Stimulated activated CD8-positive, alpha-beta memory T cell treated with anti-CD3 and anti-CD28 coated beads, Interleukin-7, amount 100 ng/mL, for 48 hours (primary cell): ENCODE measurements at places on chromosomes 1 and 21.
A peak's percentile ranks its signal among the peaks of the same experiment; 100 is the strongest.

DNA sequence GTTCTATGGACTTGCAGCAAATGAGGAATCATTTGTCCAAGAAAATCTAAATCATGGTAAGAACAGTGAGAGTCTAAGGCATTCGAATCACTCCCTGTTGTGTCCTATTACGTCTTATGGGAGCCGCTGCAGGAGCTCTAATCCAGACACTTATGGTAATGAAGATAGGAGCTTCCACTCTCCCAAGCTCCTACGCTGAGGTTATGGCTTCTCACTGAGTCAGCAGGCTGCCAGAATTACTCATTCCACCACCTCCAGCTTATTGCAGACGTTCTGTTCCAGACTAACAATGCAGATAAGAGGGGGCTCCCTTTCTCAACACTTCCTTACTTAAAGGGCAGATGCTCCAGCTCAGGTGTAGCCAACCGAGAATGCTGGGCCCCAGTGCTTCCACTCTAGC, 212.6 kb downstream of the GREM2 start:
- DNase-seq = no peak

DNA sequence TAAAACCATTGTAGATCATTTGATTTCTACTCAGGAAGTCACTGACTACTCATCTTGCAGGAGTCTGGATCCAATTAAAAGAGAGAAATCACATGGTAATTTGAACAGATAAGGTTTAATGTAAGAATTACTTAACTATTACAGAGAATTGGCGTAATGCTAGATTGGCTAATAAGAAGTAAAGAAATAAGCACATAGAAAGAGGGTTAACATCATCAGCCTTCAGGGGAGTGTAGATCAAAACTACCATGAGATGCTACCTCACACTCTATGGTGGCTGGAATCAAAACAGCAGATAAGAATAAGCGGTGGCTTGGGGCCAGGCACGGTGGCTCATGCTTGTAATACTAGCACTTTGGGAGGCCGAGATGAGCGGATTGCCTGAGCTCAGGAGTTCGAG, 11.7 kb downstream of the ST3GAL3 start:
- DNase-seq = no peak

GRCh38 chr21:31286621-31287020, 57.4 kb downstream of the TIAM1 start:
- DNase-seq = no peak

DNA sequence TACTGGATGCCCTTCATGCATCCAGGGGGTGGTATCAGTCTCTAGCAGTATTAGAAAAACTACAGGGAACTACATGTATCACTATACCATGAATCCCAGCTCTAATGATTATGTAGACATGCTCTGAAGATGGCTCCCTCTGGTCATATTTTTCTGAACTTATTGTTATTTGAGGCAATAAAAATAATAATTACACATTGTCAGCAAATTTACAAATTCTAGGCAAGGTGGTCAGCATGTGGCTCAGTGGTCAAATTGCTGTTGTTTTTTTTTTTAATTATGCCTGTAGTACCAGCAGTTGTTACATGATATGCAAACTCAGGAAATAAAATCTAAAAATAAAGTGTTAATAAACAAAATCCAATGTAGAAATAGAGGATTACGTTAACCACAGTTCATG, 22.5 kb downstream of the ASTN1 start:
- DNase-seq = no peak

DNA sequence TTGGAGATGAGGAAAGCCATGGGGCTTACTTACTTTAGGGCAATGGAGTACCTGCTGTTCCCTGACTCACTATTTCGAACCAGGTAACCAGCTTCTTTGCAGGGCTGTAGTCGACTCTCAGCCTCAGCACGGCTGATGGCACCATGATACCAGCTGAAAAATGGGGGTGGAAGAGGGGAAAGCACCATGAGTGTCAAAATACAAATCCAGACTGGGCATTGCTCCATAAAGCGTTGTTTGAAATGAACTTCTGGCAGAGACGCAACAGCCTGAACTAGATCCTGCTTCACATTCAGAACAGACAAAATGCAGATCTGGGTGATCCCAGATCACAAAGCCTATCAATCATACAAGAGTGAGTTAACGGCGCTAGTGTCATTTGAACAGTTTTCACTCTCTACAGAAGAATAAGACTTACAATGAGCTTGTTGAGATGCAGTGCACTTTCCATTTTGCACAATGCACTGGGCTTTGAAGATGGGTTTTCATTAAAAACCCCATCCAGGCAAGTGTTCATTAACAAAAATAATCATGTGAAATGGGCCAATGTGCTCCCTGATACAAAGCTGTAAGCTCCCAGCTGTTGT, 16.0 kb upstream of the TDRD10 start:
- DNase-seq = no peak

DNA sequence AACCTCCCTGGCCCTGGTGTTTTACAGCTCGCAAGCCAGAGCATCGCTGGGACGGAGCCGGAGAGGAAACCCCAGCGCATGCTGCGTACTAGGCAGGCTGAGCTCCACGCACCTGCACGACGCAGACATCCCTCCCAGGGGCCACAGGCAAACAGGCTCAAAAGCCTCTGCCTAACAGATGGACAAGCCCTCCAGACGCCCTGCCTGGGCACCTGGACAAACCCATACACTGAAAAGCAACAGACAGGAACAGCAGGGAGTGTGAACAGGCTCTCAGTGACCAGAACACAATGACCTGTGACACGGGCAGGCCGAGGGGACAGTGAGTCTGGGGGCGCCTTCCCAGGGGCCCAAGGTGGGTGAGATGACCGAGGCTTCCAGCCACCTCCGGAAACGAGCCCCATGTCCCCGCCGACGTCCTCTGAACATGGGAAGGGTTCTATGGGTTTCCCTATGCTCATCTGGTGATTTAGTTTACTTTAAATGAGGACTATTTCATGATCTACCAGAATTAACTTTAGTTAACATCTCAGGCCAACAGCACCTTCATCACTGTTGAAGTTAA, 40.3 kb downstream of the NPHP4 start:
- DNase-seq = no peak

- DNase-seq = no peak
Observed at GRCh38 chr1:43059640-43060574, 101.2 kb upstream of the SLC2A1 start.

GRCh38 chr1:35832276-35832905, 24.6 kb downstream of the AGO4 start:
- no peak for DNase-seq

GRCh38 chr1:108830119-108831008, 26.5 kb downstream of the AKNAD1 start:
- no peak for DNase-seq

- peak; percentile 58 for DNase-seq
Observed at GRCh38 chr1:150561254-150561973, 12.2 kb downstream of the ADAMTSL4 start.

GRCh38 chr1:246447501-246447900, 59.6 kb downstream of the SMYD3 start:
- no peak for DNase-seq

DNA sequence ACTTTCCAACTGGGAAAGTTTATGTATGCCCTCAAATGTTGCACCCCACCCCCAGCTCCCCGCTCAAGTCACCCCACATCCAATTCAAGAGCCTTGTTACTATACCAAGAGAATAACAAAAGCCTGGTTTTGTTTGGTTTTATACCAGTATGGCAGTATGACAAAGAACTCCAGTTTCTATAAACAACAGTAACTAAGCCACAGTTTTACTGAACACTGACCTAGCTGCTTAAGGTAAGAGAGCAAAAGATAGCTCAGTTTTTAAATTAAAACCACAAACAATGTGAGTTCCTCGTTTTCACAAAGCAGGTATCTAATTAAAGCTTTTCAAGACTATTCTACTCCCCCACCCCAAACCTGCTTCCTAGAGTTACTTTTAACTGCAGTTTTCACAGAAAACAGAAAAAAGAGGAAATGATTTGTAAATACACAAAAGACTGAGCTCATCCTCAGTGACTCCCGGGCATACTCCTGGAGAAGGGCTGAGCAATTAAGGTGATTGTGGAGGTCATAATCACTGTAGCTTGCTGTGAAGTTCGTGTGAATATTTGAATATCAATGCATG, 59.3 kb upstream of the LHX8 start:
- no peak for DNase-seq

- no peak for DNase-seq
Observed at GRCh38 chr1:1245817-1246576, 525 bp downstream of the C1QTNF12 start.

- no peak for DNase-seq
Observed at GRCh38 chr1:25343872-25344271, 5.7 kb downstream of the TMEM50A start.

DNA sequence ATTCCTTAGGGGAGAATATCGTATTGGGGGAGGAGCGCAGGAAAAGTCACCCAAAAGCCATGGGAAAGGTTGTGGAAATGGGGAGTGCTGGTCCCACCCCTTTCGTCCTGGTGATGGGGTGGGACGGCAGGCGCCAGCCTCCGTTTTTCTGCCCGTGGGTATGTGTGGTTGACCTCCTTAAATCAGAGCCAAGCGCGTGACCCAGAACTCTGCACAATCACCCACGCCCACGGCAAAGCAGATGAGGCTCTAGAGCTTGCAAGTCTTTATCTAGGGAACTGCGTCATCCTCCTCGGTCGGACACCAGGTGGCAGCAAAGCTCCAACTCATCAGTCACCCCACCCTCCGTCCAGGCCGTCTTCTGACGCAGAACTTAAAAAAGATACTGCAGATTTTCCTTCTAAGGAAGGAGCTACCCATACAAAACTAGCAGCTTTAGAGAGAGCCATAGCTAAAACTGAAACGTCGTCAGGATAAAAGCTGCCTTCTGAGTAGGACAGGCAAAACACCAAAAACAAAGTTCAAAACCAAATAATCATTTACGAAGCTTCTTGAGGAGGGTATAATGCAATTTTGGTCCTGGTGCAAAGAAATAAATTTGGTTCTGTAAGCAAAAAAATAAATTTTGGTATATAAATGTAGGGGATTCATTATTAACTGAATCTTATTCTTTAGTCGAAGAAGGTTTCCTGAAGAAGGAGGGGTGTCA, 62.0 kb downstream of the TBX19 start:
- DNase-seq = peak; percentile 66

DNA sequence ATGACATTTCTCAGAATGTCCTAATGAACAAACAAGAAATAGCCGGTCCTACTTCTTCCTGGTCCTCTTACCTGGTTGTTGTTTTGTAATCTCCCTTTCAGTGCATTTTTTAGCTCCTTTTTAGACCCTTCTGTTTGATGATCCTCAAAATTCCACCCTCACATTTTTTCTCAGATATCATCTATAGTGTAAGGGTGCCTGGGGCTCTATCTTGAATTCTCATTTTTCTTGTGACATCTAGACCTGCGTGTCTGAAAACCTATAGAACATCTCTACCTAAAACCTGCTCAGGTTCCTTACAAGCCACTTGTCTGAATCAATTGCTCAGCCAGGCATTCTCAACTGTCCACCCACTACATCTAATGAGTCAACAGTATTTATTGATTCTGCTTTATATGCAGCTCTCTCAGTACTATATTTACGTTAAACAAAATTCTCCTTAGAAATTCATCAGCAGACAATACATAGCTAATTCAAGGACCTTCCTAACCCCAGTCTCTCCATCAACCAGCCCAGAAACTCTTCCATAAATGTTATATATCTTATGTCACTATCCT, 36.5 kb upstream of the USH2A start:
- DNase-seq = no peak

- no peak for DNase-seq
Observed at GRCh38 chr1:193264313-193265065, 78.1 kb upstream of the B3GALT2 start.

DNA sequence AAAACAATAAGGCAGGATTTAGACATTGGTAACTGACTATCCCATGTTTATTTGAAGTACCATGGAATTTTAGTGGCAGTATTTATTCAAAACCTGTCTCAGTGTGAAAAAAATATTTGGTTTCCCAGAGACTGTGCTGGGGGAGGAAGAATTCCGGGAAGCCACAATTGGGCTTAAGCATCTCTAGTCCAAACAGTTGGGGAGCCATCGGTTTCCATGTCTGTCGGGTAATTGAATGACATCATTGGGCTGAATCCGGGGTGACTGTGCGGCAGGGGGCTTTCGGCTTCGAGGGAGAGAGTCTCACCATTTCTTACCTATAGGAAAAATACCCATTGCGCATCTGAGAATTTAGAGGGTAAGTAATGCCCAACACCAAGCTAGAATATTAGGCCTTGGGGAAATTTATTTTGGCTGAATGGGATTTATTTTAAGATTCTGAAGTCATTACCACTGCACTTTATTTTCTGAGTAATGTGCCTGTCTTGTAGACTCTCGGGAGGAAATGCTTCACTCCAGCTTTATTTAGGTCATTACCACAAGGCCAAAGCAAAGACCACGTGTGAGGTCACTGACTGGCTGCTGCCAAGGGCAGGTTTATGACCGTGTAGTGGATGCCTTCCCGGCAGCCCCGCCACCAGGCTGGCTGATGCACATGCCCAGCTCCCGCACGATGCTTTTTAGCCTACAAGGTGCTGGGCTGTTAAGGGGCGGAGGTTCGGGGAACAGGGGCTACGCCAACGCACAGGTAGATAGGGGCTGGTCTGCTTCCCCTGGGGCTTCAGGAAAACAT, 23.1 kb upstream of the UMODL1 start:
- DNase-seq = no peak

- DNase-seq = no peak
Observed at GRCh38 chr21:21921410-21922232, 923.4 kb downstream of the NCAM2 start.

GRCh38 chr1:114467491-114467890, 43.5 kb downstream of the TRIM33 start:
- no peak for DNase-seq

- DNase-seq = no peak
Observed at GRCh38 chr1:24283326-24284155, 35.6 kb upstream of the GRHL3 start.

- DNase-seq = no peak
Observed at GRCh38 chr1:206714331-206715058, 29.8 kb downstream of the MAPKAPK2 start.

- no peak for DNase-seq
Observed at GRCh38 chr1:237913345-237913744, 22.6 kb upstream of the ZP4 start.

DNA sequence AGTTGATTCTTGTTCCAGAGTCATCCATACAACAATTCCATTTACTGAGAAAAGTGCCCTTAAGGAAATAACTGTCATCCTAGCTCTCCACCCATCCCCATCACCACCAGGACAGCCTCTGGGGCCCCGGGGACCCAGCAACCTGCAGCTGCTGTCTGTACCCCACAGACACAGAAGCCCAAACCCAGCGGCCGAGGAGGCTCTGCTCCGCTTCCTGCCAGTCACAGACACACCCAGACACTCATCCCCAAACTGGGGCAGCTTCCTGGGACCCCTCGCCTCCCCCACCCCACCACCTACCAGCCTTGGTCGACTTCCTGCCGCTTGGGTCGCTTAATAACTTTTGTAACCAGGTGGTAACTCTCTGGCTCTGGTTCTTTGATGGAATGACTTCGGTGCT, 121.6 kb upstream of the SLC25A33 start:
- no peak for DNase-seq

DNA sequence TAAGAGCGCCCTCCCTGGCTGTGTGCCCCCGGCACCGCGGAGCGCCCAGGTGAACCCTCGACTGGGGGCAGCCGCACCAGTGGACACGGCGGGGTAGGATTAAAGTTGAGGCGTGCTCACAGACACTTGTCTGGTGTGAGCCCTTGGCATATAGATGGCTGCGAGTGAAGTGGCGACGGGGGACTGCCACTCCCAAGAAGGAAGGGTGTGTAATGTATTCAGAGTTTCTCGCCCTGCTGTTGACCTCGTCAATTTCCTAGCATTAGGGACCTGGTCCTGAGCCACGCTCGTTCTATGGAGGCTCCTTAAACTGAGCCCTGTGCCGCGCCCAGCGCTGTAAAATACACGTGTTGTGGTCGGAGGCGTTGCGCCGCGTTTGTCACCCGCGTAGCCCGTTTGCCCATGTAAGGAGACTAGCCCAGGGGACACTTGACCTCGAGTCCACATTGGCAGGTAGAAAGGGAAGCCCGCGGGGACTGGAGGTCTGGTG, 554 bp downstream of the EVA1C start:
- no peak for DNase-seq
